ENCODE measurements at places on chromosomes 3 and 15.
A peak's percentile ranks its signal among the peaks of the same experiment; 100 is the strongest.

DNA sequence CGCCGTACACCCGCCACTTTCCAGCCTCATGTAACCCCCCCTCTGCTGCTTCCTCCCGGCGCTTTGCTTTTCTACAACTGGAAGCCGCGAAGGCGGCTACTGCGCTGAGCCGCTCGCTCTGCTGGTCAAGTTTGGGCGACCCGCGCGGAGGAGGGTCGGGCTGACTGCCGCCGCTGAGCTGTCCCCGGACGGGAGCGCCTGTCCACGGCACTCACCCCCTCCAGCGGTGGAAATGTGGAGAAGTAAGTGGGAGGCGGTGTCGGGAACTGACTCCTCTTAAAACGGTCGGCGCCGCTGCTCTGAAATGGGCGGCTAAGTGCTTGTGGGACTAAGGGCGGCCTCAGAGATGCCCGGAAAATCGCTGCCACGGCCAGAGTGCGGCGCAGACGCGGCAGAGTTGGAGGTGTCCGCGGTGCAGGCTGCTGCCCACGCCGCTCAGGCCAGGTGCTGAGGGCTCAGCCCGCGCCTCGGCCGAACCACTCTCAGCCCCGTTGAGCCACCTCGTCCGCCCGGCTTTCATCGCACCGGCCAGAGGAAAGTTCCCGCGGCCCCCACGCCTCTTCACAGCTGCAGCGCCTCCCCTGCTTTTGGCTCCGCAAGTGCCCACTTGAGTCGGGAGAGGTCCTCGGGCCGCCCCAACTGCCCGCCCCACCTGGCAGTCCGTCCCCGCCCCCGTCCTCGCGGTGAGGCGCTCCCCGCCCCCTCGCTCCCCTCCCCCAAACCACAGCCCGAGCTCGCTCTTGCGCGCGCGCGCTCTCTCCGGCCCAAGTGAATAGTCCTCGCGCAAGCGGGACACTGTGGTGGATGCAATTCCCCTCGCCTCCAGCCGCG lies at the start of gene EPHA6:
Gene EPHA6, plus strand, starts transcription at position 775 of the 831 bp plus-strand sequence.
- peak; percentile 40 for DNase-seq

DNA sequence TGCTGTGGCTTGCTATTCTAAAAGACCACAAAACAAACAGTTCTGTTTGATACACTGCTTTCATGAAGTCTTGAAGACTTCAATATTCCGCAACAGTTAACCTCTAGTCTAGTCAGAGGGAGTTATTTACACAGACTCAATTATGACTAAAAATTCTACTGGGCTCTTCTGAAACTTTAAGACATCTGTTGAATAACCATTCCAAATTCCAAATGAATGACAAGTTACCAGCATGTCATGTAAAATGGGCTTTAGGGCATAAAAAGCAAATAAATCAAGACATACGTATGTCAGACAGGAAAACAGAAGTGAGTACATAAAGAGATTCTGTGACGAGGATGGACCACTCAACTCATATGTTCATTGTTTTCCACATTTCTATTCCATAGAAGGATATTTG lies 93.9 kb downstream of the PLOD2 start:
- peak; percentile 87 for DNase-seq

DNA sequence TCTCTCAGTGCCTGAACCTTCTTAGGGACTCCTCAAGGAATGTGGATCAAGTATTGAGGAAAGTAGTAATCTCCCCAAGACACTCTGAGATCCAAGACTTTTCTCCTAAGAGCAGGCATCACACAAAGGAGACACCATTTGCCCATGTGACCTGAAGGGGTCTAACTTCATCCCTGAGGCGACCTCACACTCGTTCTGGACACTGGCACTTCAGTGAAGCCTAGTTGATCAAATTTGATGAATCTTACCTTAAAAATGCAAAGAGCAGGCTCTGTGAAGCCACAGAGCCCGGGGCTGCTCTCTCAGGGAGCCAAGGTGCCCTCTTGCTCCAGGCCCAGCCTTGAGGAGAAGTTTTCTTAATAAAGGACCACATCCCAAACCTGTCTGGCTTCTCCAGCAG lies 64.3 kb downstream of the SCN11A start:
- DNase-seq: no peak

DNA sequence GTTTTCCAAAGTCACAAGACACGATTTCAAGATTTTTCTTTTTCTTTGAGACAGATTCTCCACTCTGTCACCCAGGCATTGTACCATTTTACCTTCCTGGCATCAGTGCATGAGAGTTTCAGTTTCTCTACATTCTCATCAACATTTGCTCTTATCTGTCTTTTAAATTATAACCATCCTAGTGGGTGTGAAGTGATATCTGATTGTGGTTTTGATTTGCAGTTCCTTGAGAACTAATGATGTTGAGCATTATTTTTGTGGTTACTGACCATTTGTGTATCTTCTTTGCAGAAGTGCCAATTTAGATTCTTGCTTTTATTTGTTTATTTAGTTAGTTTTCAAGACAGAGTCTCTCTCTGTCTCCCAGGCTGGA lies 41.2 kb downstream of the ADIPOQ start:
- no peak for DNase-seq

DNA sequence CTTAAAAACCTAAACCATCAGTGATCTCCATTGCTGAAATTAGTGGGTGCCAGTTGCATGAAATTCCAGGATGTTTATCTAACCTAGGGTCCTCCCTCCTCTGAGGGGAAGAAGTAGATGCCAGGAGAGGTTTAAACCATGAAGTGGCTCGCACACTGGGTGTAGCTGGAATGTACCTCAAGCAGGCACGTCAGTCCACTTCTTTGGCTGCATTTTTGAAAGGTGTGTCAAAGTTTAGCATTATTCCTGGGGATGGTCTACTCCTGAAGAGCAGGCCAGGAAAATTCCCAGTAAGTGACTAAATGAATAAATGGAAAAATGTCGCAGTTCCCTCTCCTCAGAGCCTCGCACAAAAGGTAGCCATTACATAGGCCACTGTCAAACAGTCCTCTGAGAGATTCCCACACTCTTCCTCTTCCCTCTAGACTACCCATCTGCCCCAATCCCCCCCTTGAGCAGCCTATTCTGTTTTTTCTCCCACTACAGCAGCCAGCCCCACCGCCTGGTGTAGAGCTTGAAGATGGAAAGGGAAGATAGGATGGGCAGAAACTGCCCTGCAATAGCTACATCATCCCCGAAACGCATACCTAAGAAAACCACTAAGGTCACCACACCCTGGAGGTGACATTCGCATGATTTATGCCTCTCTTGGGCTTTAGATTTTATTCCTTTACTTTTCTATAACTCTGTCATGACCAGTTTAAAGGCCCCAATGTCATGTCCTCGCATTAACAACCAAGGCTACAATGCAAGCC lies 655 bp upstream of the TMOD3 start:
- no peak for DNase-seq

GRCh38 chr3:113747283-113748046 lies 630 bp downstream of the ATP6V1A start:
- no peak for DNase-seq

DNA sequence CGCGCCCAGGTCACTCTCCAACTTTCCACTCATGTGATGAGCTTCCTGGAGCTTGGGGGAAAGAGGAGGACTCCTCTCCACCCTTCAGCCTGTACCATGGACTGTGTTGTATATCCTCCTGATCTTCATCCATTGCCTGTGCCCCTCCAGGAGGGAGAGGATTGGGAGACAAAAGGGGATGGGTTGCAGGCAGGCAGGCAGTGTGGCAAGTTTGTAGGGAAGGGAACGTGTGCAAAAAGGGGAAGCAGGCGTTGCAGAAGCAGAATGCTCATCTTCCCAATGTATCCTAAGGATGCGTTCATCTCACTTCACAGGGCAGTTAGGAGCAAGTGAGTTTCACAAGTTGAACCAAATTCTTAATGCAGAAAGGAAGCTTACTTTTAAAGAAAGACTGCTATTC lies 28.1 kb upstream of the GHSR start:
- DNase-seq: no peak

GRCh38 chr3:196115678-196116083 lies 33.8 kb upstream of the TFRC start:
- DNase-seq: no peak

DNA sequence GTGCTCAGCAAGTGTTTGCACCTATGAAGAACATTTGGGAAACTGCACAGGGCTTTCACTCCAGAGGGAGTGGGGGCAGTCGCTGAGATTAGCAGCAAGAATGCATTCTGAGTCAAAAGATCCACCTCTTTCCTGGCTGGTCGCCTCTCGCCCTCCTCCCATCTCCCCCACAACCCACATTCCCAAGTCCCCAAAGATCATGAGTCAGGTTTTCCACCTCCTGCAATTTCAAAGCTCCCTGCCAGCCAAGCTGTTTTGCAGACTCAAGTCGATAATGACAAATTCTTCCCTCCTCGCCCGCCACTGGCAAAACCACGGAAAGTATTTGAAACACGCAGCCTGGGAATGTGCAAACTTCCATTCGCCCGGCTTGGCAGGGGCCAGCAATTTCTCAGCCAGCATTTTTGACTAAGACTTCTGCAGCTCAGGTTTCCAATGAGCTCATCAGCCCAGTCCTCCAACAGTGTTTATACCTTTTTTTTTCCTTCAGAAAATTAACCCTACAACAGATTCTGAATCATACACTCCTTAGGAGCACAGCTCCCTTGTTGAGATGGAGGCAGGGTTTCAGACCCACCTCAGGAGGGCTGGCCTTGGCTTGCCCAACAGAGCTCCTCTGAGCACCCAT lies 181.4 kb downstream of the SMAD6 start:
- DNase-seq: peak; percentile 99

GRCh38 chr3:73010158-73010557 lies 13.5 kb downstream of the PPP4R2 start:
- DNase-seq: no peak

DNA sequence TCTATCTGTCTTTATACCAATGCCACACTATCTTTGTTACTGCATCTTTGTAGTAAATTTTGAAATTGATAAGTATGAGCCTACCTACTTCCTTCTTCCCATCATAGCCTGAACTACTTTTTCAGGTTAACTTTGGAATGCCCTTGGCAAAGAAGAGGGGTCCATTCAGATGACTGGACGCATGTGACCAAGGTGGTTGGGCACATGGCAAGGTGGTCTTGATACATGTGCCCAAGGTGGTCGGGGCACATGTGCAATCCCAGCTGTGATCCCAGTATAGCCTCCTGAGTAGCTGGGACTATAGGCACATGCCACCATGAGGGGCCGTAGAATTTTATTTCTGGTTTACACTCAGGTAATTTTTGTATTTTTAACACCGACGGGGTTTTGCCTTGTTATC lies 330.2 kb downstream of the GABRB3 start:
- no peak for DNase-seq

Data from choroid plexus epithelial cell (primary cell).